ENCODE measurements at places on chromosomes 3 and 15.

DNA sequence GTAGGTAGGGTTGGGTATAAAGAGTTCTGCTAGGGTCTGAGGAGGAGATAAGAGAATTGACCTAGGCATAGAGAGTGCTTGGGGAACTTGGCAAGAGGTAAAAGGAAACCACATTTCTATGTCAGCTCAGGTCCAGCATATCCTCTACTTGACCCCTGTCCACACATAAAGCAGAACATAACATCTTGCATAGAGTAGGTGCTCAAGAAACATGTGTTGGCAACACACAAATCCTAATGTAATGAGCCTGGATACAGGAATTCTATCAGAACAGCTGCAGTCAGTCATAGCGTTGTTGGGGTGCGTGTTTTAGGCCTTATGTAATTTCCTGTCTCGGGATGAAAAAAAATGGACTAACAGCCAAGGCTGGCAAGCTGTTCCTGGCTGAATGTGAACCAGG lies 35.0 kb upstream of the PLCL2 start:
- no peak for DNase-seq

DNA sequence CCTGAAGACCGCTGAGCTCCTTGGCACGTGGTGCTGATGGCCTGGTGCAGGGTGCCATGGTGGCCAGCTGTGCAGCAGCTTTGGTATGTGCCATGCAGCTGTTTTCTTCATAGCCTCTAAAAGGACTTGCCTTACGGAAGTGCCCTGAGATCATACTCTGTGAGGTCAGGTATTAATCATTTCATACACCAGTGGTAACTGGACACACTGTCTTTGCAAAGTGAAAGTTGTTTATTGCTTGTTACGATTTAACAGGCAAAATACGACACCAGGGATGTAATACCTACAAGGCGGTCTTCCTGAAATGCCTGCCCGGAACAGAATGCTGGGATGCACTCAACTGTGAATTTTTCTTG lies 184.6 kb downstream of the ATP10A start:
- DNase-seq: no peak

DNA sequence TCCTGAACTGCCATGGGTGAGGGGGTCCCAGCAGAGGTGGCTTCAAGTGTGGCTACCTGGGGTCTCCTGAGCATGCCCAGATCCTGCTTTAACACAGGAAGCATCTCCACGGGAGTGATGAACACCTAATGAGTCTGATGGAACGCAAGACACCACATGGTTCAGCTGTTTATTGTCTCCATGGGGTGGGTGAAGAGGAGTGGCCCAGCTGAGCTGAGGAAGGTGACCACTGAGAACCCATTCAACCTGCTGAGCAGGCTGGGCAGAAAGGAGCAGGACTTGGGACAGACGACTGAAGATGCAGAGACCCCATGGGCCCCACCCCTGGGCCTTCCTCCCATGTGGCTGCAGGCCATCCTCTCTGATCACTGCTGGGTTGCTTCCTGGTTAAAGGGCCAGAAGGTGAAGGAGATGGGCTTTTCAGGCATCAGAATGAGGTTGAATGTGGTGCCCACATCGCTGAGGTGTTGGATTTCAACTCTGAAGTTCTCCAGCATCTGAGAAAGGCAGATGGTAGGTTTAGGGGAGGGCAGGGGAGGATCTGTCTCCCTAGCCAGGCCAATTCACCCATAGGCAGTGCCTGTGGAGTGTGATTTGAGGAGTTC lies 29.7 kb downstream of the CYP11A1 start:
- no peak for DNase-seq

GRCh38 chr3:114756506-114757279 lies 390.4 kb downstream of the ZBTB20 start:
- DNase-seq: no peak

DNA sequence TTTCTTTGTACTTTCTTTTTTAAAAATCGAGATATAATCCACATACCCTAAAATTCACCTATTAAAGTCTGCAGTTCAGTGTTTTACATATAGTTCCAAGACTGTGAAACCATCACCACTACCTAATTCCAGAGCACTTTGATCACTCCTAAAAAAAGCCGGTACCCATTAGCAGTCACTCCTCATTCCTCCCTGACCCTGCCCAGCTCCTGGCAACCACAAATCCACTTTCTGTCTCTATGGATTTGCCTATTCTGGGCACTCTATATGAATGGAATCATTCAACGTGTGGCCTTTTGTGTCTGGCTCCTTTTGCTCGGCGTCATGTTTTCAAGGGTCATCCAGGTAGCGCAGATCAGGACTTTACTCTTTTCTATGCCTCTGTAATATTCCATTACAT lies 17.3 kb downstream of the TRPM1 start:
- no peak for DNase-seq

DNA sequence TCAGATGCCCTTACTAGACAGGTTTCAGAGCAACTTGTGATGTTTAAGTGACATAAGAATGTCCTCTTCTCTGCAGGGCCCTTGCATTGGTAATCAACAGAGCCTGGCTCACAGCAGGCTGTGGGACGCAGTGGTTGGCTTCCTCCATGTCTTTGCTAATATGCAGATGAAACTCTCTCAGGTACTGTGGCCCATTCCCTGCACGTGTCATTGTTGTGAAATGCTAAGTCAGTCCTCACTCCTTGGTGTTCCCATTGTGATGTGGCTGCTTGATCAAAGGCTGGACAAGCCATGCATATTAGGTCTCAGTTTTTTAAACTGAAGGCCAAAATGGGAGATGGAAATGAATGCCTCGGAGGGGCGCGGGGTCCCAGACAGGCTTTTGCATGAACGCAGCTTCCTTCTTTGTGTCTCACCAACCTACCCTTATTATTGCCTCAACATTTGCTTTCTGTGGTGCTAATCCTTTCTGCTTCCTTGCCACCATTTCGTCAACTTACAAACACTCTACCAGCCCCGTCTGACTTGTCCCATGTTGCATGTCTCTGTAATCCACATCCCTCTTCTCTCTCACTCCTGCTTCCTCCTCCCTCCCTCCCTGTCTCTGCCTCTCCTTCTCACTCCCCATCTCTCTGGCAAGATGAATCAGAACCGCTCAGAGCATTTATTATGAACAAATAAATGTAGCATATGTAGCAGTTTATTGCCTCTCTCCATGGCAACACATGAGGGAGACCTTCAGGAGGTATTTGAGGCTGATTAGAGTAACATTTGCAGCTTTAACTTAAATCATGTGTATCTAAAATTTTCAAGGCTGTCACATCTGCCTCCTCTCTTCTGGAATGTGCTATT lies 133.2 kb upstream of the CHRM5 start:
- DNase-seq: no peak

DNA sequence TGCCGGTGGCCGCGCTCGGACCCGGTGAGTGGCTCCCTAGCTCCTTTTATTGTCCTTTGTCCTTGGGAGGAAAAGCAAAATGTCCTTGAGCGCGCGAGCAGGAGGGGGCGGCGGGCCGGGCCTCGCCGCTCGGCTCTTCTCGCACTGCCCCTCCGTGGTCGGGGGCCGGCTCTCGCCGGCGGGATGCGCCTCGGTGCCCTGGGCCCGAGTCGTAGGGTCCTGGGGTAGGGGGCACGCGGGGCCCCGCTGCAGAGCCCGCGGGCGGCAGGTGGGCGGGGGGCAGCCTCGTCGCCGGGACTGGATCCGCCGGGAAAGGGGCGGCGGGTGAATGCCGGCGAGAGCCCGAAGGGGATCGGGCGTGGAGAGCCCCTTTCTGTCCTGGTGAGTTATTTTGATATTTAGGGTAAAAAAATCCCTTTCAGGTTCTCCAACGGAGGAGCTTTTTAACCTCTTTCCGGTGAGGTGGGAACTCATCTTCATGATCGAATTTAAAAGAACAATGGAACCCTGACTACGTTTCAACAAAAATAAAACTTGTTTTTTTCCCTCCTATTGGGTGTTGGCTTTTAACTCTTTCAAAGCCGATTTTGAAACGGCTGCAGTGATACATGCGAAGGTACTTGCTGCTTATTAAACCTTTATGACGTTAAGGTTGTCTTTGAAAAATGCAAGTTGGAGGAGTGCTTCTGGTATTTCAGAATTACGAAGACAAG lies 16.8 kb upstream of the CHD2 start:
- DNase-seq: no peak

GRCh38 chr3:111882799-111883198 lies 23.7 kb downstream of the PHLDB2 start:
- no peak for DNase-seq

Data from activated T-helper 1 cell treated with Interleukin-2 at 50 U/mL for 16 hours (primary cell).